ENCODE measurements at places on chromosomes 1 and 21. TPM values are rescaled to one million over a fixed set of nuclear protein-coding genes. Genes with fewer than 3 reads are reported as not detected.

GRCh38 chr1:245105815-245106410 lies 48.9 kb upstream of the KIF26B start:
- H3K4me3 ChIP-seq = no peak overlapping the region
- no peak overlapping the region for H3K27ac ChIP-seq
- H3K4me1 ChIP-seq = peaks cover under 1% of the 10 kb centered on the region

- H3K36me3 ChIP-seq = no peaks in the 10 kb centered on the region
- H3K27ac ChIP-seq = no peak overlapping the region
- no peak overlapping the region for H3K4me3 ChIP-seq
Observed at GRCh38 chr1:115365738-115366137, 27.7 kb upstream of the NGF start.

Gene C2CD2
- total RNA-seq = 13.6 TPM

Gene CR1
- total RNA-seq = not detected

GRCh38 chr1:217388522-217389065 lies 242.3 kb downstream of the GPATCH2 start:
- no peak overlapping the region for H3K4me3 ChIP-seq
- no peak for DNase-seq
- H3K36me3 ChIP-seq = no peaks in the 10 kb centered on the region
- H3K27ac ChIP-seq = no peak overlapping the region
- no peaks in the 10 kb centered on the region for H3K4me1 ChIP-seq
- H3K27me3 ChIP-seq = no peaks in the 10 kb centered on the region

Gene PROK1
- not detected for total RNA-seq

DNA sequence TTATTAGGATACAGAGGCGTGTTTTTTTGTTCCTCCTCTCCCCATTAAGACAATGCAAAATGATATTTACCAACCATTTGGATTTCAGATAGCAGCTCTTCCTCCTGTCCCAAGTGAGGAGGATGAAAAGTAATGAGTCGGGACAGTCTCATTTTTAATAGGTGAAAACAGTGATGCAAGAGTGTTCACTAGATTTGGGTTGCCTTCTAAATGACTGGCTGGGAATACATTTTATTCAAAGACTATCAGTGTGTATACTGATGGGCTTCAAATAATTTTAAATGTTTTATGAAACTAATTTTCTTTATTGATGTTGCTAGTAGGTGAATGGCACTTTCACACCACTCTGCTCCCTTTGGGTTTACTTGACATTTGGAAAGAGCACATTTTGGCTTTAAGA lies 2.1 kb downstream of the RCOR3 start:
- peak overlapping the region; percentile 80 for H3K27ac ChIP-seq
- peaks cover 18% of the 10 kb centered on the region for H3K4me1 ChIP-seq
- no peak for DNase-seq
- H3K36me3 ChIP-seq = peaks cover 51% of the 10 kb centered on the region

Gene OLFM3
- total RNA-seq = not detected

GRCh38 chr1:21277180-21277579 lies 13.1 kb downstream of the ECE1 start:
- peaks cover 10% of the 10 kb centered on the region for H3K4me1 ChIP-seq
- no peak overlapping the region for H3K4me3 ChIP-seq
- no peak for DNase-seq
- peaks cover 24% of the 10 kb centered on the region for H3K36me3 ChIP-seq
- no peak overlapping the region for H3K27ac ChIP-seq

GRCh38 chr1:71843012-71843411 lies 439.3 kb downstream of the NEGR1 start:
- no peaks in the 10 kb centered on the region for H3K36me3 ChIP-seq
- no peak overlapping the region for H3K4me3 ChIP-seq
- no peaks in the 10 kb centered on the region for H3K4me1 ChIP-seq
- DNase-seq = no peak

DNA sequence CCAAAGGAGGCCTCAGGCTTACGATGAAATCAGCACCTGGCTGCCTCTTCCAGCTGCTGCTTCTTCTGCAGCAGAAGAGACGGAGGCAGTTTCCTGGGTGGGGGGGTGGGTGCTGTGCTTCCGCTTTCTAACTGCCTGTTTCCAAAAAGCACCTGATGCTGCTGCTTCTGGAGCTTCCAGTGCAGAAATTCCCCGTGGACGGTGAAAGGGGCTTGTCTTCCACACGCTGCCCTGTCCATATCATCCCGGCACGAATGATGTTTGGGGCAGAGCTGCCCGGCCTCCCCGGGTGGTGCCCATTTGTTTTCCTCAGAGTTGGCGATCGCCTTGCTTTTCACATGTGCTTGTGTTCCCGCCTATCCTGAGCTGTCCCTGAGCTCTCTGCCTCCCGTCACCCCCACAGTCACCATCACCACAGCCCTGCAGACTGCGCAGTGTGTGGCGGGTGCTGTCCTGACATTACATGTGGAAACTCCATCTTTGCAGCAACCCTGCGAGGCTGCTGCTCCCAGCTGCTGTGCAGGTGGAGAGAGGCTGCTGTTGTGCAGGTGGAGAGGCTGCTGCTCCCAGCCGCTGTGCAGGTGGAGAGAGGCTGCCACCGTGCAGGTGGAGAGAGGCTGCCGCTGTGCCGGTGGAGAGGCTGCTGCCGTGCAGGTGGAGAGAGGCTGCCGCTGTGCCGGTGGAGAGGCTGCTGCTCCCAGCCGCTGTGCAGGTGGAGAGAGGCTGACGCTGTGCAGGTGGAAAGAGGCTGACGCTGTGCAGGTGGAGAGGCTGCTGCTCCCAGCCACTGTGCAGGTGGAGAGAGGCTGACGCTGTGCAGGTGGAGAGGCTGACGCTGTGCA lies 1.8 kb downstream of the TTLL10 start:
- H3K4me3 ChIP-seq = no peak overlapping the region
- no peak overlapping the region for H3K27ac ChIP-seq

- H3K27me3 ChIP-seq = no peaks in the 10 kb centered on the region
- H3K36me3 ChIP-seq = no peaks in the 10 kb centered on the region
- peaks cover 12% of the 10 kb centered on the region for H3K4me1 ChIP-seq
- no peak overlapping the region for H3K4me3 ChIP-seq
- no peak for DNase-seq
Observed at GRCh38 chr1:214124915-214125314, 137.1 kb downstream of the PROX1 start.

Gene DNAI4
- 6.0 TPM for total RNA-seq

Gene SPATA6
- 15.7 TPM for total RNA-seq

GRCh38 chr21:33976082-33977016 lies 60.7 kb upstream of the ATP5PO start:
- H3K27ac ChIP-seq = peak overlapping the region; percentile 91
- DNase-seq = peak; percentile 16
- no peaks in the 10 kb centered on the region for H3K27me3 ChIP-seq
- peaks cover 5% of the 10 kb centered on the region for H3K36me3 ChIP-seq

Gene DLGAP3
- total RNA-seq = 1.0 TPM

Measured in Calu3 (cell line).